Amniotic epithelial cell (primary cell): ENCODE measurements at places on chromosomes 2 and 18.

DNA sequence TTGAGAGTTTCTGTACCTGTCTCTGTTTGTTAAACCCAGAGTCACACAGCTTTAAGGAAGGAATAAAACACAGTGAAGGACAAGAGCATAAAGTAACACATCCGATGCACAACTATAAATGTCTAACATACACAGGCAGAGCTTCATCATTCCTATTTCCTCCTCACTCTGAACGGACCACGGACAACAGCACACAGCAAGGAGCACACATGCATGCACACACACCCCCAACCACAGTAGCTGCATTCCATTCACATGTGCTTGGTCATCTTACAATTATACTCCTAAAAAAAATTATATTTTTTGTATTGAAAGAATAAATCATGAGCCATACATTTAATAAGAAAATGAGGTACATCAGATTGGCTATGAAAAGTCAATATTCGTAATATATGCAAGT lies 58.3 kb downstream of the ID2 start:
- no peak for DNase-seq

DNA sequence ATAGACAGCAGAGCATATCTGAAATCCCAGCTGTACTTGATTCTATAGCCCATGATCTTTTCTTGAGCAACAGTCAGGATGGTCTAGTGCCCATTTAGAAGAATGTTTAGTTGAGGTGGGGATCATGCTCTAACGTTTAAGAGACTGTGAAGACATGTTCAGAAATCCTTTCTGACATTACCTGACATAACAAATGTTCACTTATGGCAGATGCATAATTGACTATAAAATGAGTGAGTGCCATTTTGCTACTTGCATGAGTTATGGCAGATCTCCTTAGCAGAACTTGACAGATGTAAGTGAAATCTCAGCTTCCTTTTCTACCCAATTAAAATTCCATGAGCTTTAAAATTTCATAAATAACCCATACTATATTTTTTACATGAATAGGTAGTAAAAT lies 209.5 kb upstream of the MMADHC start:
- no peak for DNase-seq

GRCh38 chr18:74402806-74403433 lies 54.2 kb downstream of the DIPK1C start:
- no peak for DNase-seq

DNA sequence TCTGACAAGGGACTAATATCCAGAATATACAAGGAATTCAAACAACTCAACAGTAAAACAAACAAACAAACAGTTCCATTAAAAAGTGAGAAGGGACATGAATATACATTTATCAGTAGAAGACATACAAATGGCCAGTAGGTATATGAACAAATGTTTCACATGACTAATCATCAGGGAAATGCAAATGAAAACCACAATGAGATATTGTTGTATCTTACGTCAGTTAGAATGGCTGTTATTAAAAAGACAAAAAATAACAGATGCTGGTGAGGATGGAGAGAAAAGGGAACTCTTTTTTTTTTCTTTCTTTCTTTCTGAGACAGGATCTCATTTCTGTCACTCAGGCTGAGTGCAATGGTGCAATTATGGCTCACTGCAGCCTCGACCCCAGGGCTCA lies 175.5 kb downstream of the CAMKMT start:
- DNase-seq = peak; percentile 16

DNA sequence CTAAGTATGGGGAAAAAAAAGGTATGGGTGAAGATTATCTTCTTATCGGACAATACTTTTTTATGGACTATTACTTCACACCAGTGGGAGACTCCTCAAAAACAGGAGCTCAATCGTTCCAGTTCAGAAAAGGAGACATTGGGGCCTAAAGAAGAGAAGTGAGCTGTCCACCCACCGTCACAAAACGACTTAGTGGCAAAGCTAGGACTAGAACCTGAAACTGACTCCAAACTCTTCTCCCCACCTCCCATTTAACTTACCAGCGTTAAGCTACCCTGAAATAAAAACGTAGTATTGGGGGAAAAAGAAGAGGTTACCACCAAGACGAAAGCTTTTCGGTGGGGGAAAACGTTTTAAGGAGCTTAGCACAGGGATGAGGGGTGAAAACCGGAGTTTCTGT lies 503 bp downstream of the GTF3C3 start:
- DNase-seq = peak; percentile 9

- no peak for DNase-seq
Measured at GRCh38 chr2:118216224-118216623, 128.0 kb downstream of the INSIG2 start.

- peak; percentile 56 for DNase-seq
Measured at GRCh38 chr2:112032224-112032586, 22.9 kb upstream of the TMEM87B start.

- DNase-seq = no peak
Measured at GRCh38 chr2:112566104-112566503, 18.3 kb upstream of the CHCHD5 start.

- DNase-seq = no peak
Measured at GRCh38 chr2:218401890-218402289, 2.2 kb downstream of the CTDSP1 start.

- peak; percentile 20 for DNase-seq
Measured at GRCh38 chr18:68234131-68234530, 480.8 kb downstream of the TMX3 start.
